ENCODE measurements at places on chromosomes 5 and 9.
A peak's percentile ranks its signal among the peaks of the same experiment; 100 is the strongest.

DNA sequence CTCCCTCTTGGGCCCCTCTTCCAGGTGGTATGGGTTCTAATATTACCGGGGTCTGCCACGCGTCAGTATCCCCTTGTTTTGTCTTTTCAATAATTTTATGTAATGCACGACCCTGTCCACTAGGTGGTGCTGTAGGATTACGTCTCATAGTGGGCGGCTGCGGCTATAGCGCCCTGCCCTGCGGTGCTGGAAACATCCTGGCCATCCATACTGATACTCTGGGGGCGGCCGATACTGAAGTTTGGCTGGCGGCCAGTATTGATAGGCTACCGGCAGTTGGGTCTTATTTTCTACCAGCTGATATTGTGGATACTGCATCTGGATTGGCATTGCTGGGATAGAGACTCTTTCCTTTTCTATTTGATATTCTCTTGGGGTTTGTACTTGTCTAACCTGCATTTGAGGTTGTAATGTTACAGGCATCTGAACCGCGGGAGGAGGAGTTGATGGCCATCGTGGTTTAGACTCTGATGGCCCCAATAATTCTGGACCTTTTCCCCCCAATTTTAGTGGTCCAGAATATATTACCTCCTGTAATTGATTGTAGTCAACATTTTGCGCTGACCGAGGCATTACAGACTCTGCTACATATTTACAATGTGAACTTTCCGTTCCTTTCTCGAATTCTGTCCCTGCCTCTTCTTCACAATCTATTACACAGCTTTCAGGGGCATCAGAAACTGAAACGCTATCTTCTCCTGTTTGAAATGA, 3.3 kb upstream of the TMEM141 start:
- peak; percentile 78 for DNase-seq

GRCh38 chr9:69044240-69045219, 9.0 kb downstream of the FXN start:
- no peak for DNase-seq

- no peak for DNase-seq
These were observed 89.3 kb upstream of the ALDH1A1 start for GRCh38 chr9:73042155-73042554.

GRCh38 chr5:67748165-67748690, 467.3 kb upstream of the PIK3R1 start:
- no peak for DNase-seq

DNA sequence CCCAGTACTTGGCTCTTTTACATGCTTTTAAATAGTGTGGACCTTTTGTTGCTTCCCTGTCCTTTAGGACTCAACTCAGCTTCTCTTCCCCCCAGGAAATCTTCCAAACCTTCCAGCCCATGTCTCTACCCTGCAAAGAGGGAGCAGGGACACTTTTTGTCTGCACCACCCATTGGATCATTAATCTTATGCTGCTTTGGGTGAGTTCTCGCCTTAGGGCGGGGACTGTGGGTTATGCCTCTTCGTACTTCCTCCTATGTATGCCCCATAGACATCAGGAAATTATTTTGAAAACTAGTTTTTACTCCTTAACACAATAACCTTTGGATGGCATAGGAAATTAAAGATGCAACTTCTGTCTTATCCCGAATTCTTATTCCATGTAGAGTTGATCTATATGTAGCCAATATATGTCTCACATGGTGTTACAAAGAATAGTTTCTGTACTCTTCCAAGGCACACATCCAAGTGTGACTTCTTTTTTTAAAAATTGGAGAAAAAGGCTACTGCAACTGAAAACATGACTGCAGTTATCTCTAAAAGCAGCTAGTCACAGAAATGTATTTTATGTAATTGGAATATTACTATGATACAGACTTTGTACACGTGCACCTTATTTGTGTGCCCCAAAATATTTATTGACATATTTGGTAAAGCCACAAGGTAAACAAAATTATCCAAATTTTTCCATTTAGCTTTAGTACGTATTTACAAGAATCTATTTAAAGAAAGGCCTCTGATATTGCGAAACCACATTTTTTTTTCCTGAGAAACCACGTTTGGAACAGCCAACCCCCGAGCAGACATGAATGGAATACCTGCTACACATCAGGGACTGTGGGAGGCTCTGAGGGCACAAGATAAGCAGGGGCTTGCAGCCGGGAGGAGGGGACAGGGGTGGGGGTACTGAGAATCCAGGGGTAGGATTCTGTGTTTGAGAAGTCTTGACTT, 133.6 kb downstream of the WDR41 start:
- no peak for DNase-seq

- DNase-seq, result no peak
These were observed 33.1 kb downstream of the SVEP1 start for GRCh38 chr9:110546411-110546871.

DNA sequence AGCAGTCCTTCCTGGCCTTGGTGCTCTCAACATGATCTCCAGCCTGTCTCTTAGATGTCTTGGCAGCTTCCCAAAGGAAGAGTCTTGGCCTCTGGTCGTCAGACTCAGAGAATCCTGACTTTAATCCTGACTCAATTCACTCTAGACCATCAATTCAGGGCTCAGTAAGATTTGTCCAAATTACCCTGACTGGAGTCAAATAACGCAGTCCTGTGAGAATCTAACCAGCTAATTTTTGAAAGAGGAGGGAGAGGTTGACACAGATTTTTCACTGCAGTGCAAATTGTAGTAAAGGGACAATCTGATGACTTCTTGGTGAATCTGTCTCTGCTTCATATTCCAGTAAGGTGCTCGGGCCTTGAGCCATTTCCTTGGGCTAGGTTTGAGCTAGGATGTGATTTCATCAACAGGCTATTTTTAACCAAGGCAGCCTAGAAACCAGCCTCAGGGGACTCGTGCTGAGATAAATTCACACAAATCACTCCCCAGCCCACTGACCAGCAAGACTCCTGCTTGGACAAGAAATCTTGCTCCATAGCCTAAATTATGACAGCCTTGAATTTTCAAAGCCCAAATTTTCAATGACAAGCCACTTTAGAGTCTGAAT, 257.4 kb downstream of the ENC1 start:
- no peak for DNase-seq

GRCh38 chr5:61790678-61791077, 458.6 kb downstream of the ZSWIM6 start:
- no peak for DNase-seq

DNA sequence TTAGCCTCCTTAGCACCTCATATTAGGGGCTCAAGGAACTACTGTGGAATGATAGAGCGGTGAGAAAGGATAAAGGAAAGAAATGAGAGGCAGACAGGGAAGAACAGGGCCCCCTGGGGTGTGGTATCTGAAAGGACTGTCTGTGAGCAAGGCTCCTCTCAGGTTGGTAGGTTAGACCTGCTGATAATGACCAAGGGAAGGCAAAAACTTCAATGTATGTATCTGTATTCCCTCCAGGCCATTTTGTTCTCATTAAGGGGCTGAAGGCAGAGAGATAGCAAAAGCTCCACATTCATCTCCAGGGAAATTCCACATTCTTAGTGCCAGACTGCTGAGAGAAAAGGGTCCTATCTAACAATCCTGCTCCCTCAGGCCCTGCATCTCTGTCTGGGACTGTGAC, 28.6 kb downstream of the TRIM32 start:
- peak; percentile 22 for DNase-seq
